ENCODE measurements at places on chromosomes 12 and 14.
A peak's percentile ranks its signal among the peaks of the same experiment; 100 is the strongest.

DNA sequence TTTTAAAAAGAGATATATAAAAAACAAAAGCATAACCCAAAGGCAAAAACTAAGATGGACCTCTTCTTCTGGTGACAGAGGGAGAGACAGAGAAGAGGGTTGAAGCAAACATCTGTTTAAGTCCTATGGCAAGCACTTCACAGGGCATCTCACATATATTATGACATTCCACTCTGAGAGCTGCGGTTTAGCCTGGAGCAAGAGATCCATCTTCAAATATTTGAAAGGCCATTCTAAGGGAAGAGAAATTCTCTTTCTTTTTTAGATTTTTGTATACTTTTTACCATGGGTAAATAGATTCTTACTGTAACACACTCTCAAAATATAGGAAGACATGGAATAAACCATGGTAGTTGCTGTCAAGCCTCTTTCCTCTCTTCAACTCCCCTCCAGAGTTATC lies 204.1 kb downstream of the GXYLT1 start:
- DNase-seq = no peak

DNA sequence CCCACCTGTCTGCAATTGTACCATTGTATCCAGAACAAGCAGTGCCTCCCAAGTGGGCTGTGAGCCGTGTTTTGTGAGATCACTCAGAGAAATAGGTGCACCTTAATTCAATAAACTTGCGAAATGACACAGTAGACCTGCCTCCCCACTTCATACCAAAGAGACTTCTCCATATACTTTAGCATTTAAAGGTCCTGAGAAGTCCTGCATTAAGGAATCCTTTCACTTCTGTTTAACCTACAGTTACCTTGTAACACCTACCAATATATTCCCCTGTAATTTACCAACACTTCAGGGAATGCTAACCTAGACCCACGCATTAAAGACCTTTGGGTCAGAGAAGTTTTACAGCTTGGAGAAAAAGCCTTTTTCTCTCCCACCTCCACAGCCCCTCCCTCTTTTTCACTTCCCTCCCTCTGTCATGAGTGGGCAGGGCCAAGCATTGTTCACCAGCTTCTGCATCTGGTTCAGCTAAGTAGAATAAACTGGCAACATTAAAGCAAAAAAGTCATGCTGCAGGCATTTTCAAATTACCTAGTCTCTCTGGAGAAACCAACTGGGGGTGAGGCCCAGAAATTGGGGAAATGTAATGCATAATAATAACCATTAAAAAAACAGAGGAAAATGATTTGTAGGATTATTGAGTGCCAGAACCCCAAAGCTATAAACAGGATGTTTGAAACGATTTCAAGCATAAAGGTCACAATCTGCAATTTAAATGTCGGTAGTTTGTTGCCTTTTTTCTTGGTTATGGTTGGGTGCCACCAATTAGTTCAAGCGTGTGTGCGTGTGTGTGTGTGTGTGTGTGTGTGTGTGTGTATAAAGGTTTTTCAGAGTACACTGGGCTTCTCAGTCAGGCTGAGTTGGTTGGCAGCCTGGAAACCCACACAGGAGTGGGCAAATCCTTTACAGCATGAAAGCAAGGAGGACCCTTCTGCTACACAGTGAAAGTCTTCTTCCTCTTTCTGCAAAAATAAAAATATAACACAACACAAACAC lies 13.7 kb upstream of the WSCD2 start:
- DNase-seq = no peak

DNA sequence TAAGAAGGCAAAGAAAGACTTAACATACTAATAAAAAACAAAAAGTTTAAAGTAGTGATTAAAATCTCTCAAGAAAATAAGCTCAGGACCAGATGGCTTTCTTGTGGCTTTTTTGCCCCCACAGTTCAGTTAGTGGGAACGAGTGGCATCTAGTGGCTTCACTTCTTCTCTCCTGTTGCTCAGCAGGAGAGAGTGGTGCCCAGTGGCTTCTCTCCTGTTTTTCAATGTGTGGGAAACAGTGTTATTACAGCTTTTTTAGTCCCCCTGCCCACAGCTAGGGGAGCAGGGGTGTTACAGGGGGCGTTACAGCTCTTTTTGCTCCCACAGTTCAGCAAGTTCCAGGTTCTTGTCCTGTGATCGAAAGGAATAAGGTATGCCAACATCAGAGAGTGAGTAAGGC lies 135.2 kb downstream of the RERGL start:
- DNase-seq = no peak

DNA sequence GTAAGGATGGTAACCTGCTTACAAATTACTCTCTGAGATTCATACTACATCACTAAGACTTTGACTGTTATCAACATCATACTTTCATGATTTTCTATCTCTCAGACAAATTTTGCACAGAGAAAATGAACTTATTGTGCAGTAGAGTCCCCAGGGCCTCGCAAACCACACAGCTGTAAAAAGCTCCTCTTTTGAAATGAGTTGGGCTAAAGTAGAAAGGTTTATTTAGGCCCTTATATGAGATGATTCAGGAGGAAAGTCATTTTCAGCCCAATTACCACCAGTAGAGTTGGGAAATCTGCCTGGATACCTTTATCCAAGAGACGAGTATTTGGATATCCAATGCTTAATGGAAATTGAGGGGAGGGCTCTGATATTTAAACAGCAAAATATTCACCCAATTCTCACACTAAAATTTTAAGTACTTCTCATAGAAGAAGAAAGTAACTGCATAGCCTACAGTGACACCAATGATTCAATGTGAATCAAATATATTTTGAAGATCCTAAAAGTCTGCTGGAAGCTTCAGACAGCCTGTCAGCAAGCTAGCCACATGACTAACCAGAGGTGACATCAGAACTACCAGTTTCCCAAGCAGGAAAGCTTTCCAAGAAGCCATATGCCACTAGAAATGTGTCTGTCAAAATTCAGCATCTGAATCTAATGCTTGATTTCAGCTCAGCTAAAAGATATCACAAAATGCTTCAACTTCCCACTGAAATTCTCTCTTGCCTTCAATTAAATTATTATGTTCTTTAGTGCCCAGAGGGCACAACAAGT lies 190.1 kb upstream of the SYT1 start:
- DNase-seq = no peak

DNA sequence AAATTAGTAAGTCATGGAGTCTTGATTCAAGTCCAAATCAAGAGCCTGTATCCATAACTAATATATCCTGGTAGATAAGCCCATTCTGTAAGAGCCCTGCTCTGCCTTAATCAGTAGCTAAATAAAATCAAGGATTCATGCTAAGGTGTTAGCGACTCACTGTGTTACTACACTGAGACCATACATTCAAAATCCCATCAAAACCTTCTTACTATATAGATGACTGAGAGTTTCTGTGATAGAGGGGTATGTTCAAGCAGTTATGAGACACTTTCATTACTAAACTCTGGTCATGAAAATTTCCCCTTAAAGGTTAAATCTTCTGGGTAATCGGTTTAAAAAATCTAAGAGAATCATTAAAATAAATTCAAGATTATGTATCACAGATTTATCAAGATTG lies 78.5 kb downstream of the MDGA2 start:
- no peak for DNase-seq

DNA sequence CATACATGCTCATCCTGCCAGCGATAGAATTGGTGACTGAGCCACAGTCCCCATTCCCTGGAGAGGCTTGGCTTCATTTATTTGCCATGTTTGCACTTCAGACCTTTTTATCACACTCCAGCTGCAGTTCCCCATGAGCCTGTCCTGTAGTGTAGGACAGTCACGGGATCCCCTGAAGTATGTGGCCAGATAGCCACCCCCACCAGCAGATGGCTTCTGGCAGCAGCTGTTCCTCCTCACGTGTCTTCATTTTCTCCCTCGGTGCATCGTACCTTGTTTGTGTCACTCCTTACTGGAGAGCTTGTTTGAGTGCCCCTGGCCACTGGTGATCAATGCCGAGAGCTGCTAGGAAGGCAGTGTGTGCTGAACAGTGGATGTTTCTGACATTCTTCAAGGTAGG lies 40.2 kb downstream of the UBE3B start:
- DNase-seq = no peak

DNA sequence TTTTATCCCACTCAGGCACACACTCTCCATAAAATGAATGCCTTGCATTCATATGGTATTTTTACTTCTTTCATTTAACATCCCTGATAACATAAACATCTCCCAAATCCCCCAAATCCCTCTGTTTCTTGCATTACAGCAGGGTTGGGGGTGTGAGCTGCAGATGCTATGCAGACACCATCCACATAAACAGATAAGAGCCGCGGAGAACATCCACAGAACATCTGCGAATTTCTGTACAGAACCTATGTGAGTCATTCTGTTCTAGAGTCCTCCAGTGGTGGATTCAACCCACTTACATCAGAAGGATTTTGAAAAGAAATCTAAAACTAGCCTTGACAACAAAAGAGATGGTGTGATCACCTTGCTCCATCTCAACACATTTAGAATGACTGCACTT lies 20.3 kb downstream of the FBLN5 start:
- no peak for DNase-seq

GRCh38 chr12:116382686-116383530 lies 105.4 kb upstream of the MED13L start:
- no peak for DNase-seq

DNA sequence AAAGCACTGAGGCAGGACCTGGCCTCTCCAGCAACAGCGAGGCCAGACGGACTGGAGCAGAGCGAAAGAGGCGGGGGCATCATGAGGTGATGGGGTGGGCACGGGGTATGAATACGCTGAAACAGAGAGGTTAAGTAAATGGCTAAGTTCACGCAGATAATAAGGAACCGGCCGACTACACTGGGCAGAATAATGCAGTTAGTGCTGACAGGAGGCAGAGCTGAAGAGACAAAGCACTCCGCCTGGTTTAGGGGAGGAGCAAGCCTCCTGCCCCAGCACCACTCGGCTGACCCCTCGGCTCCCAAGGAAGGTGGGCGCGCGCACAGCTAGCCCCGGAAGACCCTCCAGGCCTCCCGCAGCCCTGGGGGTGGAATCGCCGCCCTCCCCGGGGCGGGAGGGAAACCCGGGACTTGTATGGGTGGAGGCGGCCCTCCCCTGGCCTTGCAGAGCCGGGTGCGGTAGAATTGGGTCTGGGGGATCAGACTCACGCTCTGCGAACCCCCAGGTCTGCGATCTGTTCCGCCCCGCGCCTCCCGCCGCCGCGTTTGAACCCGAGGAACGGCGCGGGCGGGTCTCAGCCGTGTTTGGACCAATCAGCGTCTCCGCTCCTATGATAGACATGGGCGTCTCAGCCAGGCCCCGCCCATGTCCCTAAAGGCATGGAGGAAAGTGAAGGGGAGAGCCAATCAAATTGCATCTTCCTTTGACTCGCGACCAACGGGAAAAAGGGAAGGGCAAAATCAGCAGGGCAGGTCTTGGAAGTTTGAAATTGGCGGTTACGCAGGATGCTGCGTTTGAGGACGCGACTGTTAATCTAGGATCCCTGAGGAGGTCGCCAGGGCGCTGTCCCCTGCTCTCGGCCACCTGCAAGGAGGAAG lies at the start of gene CIT:
CIT (minus strand) TSS at position 560 of the 878 bp plus-strand sequence. CDS start 1,152 bp downstream, outside the sequence.
- DNase-seq = peak; percentile 91

- DNase-seq = no peak
Observed at GRCh38 chr12:81222846-81223592, 145.1 kb downstream of the ACSS3 start.

GRCh38 chr12:88142610-88142991 lies 494 bp downstream of the TMTC3 start:
- no peak for DNase-seq
